ENCODE measurements at places on chromosomes 1 and 21.

GRCh38 chr1:234499119-234499942, 20.4 kb upstream of the TARBP1 start:
- peak; percentile 97 for DNase-seq

GRCh38 chr1:204989266-204990058, 53.5 kb upstream of the CNTN2 start:
- peak; percentile 86 for DNase-seq

- DNase-seq: no peak
Measured at GRCh38 chr1:155131285-155131684, 3.6 kb downstream of the EFNA1 start.

GRCh38 chr1:100538913-100539835, 1.2 kb downstream of the GPR88 start:
- DNase-seq: peak; percentile 47

GRCh38 chr1:82704393-82704792, 903.7 kb downstream of the ADGRL2 start:
- no peak for DNase-seq

- peak; percentile 69 for DNase-seq
Measured at GRCh38 chr1:177953549-177953948, 16.3 kb downstream of the SEC16B start.

DNA sequence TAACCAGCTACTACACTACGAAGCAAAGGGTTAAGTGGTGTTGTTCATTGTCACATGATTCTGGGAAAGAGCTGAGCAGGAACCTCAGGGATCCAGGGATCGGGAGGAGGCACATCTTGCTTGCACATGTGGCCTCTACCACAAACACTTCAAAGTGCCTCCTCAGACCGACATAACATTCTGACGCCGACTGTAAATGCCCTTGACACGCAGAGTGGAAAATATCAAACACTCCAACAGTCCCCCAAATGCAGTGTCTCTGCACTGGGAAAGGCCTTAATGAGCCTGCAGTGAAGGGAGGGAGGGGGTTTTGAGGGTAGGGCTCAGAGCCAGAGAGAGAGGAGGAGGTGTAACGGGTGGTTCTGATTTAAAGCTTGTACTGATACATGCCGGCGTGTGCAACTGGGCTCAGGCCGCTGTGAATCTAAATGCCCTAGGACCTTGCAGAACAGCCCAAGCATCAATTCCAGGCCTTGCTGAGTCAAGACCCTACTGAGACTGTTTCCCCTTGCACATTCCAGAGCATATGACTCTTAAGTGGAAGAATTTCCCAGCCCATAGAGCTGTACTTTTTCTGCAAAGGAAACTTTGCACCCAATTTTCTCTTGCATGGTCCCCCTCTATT, 163.7 kb downstream of the NTMT2 start:
- DNase-seq: peak; percentile 96

GRCh38 chr1:116379057-116379630, 6.1 kb downstream of the ATP1A1 start:
- DNase-seq: peak; percentile 57

DNA sequence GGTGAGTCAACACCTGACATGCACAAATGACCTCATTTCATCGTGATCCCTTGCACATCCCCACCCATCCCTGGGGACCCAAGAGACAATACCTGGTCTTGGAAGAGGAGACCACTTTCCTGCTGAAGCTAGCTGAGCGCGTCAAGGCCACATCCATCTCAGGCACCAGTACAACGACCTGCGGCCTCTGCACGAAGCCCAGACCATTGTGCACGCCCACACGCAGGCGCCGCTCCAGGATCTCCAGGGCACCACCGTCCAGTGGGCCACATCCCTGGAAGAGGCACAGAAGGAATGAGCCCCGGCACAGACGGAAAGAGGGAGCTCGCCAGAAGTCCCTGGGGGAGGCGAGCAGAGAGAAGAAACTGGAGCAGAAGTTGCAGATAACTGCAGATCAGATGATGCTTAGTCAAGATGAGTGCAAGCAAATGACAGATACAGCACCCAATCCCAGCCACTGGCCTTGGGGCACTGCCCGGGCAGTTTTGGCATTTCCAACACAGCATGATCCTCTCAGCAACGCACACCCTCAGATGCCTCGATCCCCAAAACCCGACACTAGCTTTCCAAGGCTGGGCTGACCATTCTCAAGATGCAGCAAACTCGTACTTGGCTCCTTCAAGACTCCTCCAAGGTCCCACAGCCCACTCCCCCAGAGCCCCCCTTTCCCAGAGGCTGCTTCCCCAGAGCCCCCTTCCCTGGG, 44.1 kb downstream of the NPHP4 start:
- DNase-seq: peak; percentile 32

DNA sequence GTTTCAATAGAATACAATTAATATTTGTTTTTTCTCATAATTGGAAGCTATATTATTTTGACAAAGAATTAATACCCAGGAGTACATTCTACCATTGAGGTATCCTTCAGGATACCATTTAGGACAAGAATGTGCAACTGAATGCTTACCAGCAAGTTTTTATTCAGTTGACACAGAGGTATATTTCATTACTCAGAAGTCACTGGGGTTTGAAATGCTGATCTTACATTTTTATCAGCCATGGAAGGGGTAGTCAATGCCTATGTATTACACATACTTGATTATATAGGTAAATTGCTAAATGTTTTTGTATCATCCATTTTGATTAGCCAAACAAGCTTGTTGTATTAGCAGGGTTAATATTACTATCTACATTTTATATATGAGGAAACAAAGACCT, 48.0 kb downstream of the C1orf87 start:
- no peak for DNase-seq

- no peak for DNase-seq
Measured at GRCh38 chr1:219330001-219330400, 156.3 kb downstream of the LYPLAL1 start.

DNA sequence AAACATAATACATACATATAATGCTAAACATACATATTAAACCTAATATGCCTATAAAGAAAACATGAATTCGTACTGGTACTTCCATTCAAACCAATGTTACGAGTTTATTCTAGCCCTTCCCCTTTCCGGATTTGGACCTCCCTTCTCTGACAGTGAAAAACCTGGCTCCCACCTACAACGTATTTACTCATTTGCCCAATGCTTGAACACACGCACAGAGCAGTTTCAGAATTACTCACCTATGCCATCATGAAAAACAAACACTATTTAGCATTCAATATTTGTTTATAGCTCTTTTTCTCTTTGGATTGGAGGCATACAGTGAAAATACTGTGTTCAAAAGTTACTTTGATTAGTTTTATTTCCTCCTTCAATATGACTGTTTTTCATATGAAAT, 204.4 kb downstream of the LMX1A start:
- DNase-seq: no peak

DNA sequence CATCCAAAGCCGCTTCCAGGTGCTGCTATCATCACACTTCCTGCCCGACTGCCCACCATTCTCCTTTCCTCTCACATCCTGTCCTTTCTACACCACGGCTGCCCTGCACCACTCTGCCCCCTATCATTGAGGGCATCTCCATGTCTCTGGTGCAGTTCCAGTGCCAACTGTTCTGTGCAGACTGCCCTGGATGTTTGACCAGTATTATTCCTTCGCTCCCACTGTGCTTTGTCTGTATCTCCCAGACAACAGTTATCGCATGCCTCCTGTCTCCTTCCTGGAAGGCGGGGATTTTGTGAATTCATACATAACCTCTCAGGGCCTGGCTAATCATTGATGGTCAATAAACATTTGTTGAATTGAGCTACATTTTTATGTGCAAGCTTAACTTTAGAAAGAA, 63.6 kb upstream of the GNG12 start:
- DNase-seq: no peak

GRCh38 chr1:50981741-50982140, 11.7 kb downstream of the CDKN2C start:
- no peak for DNase-seq

- DNase-seq: no peak
Measured at GRCh38 chr1:72670902-72671301, 388.6 kb upstream of the NEGR1 start.

DNA sequence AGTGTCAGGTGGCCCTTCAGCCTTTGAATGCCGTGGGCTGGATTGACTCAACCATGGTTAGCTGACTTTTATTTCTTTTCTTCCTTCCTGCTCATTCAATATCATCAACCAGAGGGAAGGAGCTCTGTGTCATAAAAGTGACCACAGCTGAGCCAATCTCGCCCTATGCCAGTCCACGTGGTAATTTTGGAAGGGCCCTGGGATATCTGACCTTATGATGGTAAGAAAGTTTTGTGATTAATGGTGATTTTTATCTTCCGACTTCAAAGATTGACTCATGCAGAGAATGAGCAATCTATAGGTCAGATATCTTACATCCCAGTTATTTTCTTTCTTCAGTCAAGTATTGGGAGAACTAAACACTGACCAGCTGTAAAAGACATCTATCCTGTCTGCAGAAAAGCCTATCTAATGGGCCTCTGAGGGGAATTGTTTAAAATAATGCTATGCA, 170.3 kb downstream of the ZC3H11B start:
- DNase-seq: peak; percentile 69

DNA sequence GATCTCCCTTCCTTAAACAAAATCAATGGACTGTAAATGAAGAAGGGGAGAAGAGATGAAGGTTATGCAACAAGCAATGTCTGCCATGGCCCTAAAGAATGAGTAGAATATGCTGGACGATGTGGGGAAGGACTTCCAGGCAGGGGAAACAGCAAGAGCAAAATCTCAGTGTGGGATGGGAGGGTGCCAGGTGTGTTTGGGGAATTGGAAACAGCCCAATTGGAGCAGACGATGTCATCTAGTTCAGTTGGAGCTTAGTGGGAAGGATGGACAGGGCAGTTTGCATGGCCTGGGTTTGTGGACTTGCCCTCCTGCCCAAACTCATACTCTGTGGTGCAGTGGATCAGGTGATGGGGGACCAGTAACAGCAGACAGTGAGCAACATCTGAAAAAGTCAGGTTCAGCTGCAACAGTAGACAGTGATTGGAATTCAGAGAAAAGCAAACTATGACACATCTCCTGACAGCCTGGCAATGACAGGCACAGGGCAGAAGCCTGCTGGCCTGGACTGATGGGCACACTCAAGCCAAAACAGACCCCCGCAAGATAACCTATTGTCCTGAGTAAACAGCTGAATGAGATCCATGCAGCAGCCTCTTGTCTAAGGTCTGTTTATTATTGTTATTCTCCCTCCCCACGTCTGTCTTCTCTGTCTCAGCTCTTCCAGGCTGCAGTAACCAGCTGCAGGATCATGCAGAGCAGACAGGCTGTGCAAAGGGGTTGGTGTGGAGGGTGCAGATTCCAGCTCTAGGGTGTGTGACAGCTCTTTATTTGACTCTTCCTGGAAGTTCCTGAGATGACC, 50.5 kb upstream of the PRELP start:
- DNase-seq: peak; percentile 5

DNA sequence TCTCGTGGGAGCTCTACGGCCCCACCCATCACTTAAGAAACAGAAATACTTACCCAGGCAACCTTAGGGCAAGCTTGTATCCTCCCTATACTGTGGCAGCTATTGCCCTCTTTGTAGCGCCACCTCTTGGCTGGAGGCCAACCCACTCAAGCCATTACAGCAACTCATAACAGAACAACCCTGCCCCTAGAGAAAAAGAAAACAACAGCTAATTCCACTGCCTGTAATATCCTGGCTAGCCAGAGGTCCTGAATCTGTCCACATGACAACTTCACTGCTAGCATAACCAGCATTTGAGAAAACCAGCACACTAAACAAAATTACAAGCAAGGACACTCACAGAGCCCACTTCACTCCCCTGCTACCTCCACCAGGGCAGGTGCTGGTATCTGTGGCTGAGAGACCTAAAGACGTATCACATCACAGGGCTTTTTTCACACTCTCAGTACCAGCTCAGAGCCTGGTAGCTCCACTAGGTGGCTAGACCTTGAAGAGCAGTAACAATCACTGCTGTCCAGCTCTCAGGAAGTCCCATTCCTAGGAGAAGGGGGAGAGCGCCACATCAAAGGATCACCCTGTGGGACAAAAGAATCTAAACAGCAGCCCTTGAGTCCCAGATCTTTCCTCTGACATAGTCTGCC, 14.5 kb upstream of the MX1 start:
- no peak for DNase-seq

DNA sequence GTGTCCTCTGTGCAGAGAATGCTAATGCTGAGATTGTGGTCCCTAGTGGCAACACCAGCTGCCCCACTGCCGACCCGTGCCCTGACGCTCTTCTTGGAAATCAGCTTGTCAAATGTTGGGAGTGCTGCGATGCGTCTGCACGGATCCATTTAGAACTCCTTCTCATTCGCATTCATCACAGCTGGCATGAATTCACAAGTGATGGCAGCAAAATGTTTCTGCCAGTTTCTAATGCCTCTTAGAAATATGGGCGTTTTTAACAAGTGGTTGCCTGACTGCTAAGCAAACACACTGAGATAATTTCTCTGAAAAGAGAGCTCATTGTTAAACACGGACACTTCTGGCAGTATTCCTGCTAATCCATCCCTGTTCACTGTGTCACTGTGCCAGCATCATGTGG, 131.9 kb upstream of the KCNJ6 start:
- no peak for DNase-seq

DNA sequence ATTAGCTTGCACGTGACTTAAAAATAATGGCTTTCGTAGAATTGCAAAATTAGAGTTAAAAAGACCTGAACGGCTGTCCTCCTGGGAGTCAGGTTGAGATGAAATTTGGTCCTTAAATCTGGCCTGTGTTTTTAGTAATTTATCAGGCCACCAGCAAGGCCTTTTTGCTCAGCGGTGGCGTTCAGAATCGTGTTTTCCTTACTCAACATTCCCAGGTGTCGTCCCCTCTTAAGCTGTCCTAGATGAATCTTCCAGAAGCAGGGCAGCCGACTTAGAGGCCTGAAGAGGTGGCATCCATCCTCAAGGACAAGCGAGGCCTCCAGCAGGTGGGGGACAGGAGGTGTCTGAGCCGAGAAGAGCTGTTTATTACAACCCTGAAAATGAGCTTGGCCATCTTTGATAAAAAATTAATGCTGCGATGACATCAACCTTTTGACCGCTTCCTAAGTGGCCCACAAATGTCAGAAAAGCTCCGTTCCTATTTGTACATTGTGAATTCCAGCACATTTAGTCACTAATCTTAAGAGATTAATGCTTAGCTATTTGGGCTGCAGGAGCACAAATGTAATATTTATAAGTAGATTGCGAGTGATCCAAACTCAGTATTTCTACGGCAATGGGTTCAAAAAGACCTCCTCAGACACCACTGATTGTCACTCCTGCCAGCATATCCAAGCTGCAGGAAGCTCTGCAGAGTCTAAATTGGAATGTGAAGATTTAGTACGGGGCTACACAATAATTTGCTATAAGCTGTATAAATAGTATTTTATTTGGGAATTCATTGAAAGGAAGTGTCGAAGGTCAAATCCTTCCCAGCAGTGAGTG, 344.1 kb upstream of the VAMP3 start:
- DNase-seq: peak; percentile 21

DNA sequence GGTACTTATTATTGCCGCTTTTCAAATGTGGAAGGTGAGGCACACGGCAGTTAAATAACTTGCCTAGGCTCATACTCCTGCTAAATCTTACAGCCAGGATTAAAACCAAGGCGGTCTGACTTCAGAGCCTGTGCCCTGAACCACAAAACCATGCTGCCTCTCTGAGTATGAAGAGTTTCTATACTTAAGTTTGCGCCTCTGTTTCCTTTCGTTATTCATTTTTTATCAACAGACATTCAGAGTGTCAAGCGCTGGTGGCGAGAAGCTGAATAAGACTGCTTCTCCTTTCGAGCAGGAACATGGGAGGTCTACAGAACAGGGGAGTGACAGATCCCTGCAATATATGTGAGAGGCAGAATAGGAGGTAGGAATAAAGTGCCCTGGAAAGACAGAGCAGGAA, 96.0 kb upstream of the DUSP10 start:
- no peak for DNase-seq
